Stimulated activated CD8-positive, alpha-beta memory T cell treated with anti-CD3 and anti-CD28 coated beads, Interleukin-2, amount 100 ng/mL, for 1 hour (primary cell): ENCODE measurements at places on chromosomes 11 and 22.

GRCh38 chr22:30855266-30855665, 113.3 kb downstream of the MORC2 start:
- DNase-seq = no peak

DNA sequence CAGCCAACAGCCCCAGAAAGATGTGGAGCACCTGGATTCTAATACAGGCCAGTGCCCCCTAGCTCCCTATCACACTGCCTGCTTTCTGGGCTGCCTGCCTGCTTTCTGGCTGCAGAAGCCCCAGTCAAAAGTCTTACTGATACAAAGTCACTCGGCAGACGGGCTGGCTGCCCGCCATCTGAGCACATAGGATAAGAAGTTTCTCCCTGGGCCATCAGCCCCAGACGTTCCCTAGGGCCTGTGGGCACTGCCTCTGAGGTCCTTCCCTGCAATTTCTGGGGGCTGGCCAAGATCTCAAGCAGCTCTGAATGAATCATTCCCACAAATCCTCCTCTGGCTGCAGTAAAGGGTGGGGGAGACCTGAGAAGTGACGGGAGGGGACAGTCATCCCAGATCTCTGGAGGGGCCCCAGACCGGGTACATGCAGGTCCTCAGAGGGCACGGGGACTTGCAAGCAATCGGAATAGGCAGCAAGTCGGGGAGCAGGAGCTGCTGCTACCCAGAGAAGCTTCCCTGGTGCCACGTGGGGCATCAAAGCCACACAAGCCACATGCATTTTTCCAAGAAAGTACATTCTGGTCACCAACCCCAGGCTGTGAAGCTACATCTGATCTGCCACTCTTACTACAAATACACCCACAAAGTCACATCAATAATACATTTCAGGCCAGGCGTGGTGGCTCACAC, 4.7 kb downstream of the TPST2 start:
- DNase-seq = no peak

- no peak for DNase-seq
Observed at GRCh38 chr22:33274214-33275072, 216.3 kb upstream of the SYN3 start.

GRCh38 chr22:22556995-22557925, 1.8 kb downstream of the PRAME start:
- DNase-seq = no peak

DNA sequence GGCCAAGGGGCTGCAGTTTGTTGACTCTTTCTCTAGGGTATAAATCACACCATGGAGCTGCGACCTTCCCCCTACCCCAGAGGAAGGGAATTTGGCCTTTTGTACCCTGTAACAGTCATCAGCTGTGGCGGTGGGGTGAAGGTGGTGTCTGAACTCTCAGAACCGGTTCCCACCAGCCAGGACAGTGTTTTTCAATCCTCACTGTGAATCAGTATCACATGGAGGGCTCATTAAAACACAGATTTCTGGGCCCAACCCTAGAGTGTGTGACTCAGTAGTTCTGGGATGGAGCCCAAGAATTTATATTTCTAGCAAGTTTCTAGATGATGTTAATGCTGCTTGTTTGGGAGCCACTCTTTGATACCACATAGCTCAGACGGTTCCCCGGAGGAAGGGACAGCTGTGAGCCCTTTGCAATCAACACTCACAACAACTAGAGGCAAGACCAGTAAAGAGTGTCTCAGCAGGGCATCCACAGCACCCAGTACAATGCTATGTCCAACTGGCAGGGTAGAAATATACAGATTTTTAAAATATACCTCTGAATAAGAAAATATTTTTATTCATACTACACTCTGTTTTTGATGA, 43.9 kb upstream of the FAT3 start:
- no peak for DNase-seq

GRCh38 chr11:73932781-73933180, 18.0 kb upstream of the DNAJB13 start:
- DNase-seq = no peak

DNA sequence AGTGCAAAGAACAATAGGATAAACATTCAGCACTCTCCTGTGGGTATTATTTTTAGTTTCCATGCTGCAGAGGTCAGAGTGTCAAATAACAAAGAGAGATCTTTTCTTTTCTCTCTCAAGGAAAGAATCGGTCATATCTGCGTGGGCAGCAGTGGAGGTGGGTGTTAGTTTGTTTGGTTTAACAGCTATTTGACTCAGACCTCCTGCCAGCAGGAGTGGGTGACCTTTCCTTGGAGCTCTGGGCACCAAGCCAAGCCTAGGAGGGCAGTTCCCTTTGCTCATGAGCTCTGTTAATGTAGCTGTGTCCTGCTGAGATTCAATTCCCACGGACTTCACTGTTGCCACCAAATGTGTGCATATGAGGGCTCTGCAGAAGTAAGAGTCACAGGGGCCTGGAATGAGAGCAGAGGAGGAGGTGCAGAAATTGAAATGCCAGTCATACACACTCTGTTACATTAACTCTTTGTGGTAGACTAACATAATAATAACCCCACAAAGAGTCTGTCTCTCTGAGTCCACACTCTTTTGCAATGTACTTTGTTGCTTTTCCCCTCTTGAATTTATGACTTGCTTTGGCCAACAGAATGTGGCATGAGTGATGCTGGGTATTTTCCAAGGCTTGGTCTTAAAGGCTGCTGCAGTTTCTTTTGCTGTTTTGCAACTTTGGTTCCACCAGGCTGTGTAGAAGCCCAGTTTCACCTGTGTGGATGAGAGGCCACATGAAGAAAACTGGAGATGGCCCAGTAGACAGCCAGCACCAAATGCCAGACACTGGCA, 76.0 kb upstream of the GRK3 start:
- DNase-seq = no peak

DNA sequence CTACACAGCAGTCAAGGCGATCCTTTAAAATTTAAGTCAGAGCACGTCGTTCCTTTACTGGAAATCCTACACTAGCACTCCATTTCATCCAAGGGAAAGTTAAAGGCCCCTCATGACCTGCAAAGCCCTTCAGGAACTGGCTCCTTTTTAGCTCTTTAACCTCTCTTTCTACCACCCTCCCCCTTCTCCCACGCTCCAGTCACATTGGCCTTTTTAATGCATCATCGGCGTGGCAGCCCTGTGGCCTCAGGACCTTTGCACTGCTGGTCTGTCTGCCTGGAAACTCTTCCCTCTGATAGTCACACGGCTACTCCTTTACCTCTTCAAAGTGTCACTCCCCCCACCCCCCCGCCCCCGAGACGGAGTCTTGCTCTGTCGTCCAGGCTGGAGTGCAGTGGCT, 1.2 kb upstream of the PTPN5 start:
- no peak for DNase-seq

DNA sequence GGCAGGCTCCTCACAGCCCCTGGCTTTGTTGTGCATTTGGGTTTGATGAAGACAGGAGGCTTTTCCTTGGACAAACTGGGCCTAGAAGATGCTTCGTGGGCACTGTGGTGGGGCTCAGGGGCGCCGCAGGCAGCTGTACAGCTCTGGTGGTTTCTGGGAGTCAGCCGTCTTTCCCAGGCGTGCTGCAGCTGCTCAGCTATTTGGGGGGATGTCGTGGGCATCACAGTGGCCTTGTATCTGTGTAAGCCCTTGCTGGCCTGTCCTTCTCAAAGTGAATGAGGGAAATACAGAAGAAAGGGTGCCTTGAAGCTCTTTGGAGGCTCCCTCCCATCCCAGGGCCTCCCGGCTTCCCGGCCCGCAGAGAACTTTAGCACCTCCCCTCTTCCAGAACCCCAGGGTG, 89.5 kb downstream of the TBC1D22A start:
- no peak for DNase-seq

DNA sequence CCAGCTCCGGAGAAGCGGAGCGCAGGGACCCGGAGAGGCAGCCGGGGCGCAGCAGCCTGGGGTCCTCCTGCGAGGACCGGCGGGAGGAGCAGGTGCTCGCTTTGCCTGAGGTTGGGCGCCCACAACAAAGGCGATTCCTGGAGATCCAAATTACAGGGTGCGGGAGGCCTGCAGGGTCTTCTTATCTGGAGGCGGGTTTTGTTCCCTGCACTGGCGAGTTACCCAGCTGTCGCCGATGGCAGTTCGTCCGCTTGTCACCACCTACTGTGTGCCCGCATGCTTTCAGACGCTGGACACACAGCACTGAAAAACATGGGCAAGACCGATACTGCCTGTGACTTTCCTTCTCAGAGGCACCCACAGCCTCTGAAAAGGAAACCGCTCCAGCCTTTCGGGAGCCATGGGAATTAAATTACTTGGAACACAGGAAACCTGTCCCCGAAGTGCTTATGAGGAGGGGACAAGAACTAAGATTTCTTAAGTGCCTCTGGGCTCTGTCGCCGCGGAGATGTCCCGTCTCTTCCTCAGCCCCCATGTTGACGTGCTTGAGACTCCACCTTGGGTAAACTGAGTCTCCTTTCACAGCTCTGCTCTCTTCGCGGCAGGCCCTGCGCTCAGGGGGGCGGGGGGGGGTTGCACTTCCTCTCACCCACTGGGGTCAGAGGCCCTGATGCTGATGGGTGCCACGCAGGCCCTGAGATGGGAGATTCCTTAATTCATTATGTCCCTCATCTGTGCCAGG, 1.3 kb upstream of the ZFTA start:
- DNase-seq = no peak

DNA sequence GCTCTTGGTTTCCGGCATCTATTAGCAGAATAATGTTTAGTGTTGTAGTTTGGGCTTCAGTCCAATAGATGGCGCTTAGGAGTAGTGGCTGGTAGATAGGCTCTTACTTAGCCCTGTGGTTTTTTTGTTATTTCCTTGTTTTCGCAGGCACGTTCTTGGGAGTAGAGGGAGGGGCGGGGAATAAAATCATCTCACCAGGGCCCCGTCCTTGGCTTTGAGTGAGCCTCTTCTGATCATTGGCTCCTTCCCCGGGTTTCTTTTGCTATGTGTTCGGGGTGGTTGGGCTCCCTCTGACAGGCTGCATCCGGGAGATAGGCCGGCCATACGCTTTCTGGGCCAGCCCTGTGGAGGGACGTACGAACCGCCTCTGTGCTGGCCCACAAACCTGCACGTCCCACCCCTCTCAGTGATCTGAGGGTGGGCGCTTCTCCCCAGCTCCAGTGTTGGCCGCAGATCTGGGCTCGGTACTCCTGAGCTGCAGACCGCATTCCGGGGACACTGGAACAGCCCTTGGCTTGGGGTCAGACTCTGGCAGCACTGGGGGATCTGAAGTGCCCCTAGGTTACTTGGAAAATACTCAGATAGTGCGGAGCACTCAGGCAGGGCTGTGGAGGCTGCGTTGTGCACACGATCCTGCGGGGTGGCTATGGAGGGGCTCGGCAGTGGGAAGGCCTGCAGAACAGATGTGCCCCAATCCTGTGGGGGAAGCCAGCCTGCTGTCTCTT, 217.0 kb downstream of the DYNC2H1 start:
- no peak for DNase-seq

DNA sequence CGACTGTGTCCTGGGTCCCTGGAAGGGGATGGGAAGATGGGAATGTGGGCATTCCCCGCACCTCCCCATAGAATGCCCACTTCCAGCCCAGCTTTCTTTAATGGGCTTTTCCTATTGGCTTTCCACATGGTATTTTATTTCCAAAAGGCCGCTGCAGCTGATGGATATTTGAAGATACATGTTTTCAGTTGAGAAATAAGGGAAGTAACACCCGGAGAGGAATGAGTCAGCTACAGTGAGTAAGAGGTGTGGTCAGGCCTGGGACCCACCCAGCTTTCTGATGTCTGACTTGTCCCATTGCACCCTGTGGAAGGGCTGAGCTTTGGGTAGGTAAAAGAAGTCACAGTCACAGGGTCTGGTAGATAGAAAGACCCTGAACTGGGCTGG, 476.9 kb downstream of the MIAT start:
- DNase-seq = no peak

GRCh38 chr11:48066881-48067800, 86.8 kb downstream of the PTPRJ start:
- no peak for DNase-seq

DNA sequence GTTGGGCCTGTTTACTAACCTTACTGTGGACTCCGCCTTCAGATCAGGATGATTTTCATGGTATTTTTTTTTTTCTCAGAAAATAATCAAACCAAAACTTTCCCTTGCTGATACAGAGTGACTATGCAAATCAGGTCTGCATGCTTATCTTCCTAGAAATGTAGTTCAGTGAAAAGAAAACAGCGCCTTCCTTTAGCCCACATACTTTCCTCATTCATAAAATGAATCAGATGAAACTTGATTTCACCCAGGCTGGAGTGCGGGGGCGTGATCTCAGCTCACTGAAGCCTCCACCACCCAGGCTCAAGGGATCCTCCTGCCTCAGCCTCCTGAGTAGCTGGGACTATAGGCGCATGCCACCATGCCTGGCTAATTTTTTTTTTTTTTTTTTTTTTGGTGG, 26.0 kb downstream of the ZNRF3 start:
- DNase-seq = no peak

- no peak for DNase-seq
Observed at GRCh38 chr22:38832005-38832978, 11.5 kb downstream of the NPTXR start.

DNA sequence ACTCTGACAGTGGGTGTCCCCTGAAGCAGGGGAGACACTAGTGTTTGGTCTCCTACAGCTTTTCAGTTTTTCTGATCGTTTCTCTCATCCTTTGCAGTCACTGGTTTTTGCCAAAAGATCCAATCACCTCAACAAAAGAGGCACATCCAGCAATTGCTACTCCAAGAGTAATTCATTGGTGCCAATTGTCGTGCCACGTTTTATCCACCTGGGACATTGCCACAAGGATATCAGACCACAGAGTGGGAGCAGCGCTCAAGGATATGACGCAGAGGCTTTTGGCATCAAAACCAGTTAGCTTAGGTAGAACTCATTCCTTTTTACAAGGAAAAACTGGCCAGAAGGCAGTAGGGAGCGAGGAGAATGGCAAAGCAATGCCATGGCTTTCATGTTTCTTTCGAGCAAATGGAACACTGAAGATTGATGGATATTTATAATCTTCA, 40.9 kb upstream of the BLID start:
- DNase-seq = no peak
